ENCODE measurements at places on chromosomes 13 and 19. TPM values are rescaled to one million over a fixed set of nuclear protein-coding genes. Genes with fewer than 3 reads are reported as not detected.

DNA sequence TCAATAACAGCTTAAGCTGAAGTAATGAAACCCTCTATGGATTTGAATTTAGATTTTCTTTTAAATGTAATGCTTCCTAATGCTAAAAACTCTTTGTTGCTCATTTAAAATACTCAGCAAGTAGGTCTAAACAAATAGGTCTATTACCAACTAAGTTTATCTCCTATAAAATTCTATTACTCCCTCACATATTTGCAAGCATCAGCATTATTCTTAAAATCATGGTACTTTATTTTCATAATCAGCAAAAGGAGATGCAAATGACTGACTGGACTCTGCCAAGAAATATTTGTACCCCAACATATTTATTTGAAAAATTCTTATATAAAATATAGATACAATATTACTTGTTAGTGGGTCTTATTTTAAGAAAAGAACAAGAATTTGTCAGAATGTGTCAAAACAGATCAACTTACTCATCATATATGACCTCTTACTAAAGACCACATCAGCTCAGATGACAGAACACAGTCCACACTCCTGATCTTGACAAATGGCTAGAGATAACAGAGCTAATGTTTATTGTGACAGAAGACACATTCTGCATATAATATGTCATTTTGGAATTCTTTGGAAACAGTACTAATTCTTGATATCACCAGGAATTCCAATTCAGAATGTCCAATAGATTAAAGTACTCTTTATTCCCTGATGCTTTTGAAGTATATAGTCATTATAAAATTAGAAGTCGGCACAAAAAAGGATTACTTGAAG, 704.6 kb upstream of the PCDH9 start:
- H3K4me1 ChIP-seq: no peaks in the 10 kb centered on the region
- DNase-seq: no peak
- H3K27me3 ChIP-seq: no peaks in the 10 kb centered on the region
- no peak overlapping the region for H3K27ac ChIP-seq
- no peaks in the 10 kb centered on the region for H3K36me3 ChIP-seq

DNA sequence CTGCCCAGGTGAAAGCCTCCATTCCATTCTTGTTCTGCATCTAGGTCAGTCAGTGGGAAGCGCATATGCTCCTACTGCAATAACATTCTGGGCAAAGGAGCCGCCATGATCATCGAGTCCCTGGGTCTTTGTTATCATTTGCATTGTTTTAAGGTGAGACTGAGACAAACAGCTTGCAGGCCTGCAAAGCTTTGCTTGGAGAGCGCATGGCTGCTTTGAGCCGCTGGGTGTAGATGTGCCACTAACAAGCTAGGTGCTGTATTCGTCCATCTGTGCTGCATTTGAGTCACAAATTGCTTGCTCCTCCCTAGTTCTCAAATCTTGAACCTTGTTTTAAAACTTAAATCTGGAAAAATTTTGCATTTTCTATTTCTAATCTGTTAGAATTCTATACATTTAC, 219.1 kb downstream of the LMO7 start:
- no peaks in the 10 kb centered on the region for H3K27me3 ChIP-seq
- H3K27ac ChIP-seq: no peak overlapping the region
- no peak for DNase-seq
- no peak overlapping the region for H3K4me3 ChIP-seq
- H3K36me3 ChIP-seq: peaks cover 20% of the 10 kb centered on the region
- H3K4me1 ChIP-seq: no peaks in the 10 kb centered on the region

DNA sequence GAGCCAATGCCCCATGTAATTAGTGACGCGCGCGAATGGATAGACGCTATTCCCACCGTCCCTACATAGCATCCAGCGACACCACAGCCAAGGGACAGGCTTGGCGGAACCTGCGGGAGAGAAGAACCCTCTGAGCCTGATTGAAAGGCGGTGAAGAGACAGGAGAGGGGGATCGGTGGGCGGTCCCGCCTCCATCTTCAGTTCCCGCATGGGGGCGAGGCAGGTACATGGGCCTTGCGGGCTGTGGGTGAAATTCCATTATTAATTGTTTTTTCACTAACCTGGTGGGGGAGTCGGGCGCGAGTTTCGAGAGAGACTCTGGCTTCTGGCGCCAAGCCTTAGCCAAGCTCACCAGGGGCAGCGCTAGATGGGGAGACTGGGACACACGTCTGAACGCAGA, 8.4 kb upstream of the TEX101 start:
- H3K4me3 ChIP-seq: no peak overlapping the region
- H3K36me3 ChIP-seq: no peaks in the 10 kb centered on the region
- no peak overlapping the region for H3K27ac ChIP-seq
- H3K27me3 ChIP-seq: no peaks in the 10 kb centered on the region
- no peak for DNase-seq
- no peaks in the 10 kb centered on the region for H3K4me1 ChIP-seq

DNA sequence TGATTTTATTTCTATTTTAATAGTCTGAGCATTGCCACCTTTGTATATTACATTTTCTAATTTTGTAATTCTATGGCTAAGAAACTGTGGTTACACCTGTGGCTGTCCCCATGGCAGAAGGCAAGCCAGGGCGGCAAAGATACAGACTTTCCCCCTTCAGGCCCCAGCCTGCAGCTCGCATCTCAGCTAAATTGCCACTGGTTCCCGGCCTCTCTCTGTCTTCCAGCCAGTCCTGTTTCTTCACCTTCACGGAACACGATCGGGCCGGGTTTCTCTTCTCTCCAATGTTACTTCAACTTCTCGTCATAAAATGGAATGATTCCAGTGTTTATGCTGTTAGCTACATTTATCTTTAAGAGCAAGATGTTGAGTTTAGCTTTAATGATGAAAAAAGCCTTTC, 124.5 kb upstream of the ZNF507 start:
- DNase-seq: no peak
- H3K36me3 ChIP-seq: no peaks in the 10 kb centered on the region

DNA sequence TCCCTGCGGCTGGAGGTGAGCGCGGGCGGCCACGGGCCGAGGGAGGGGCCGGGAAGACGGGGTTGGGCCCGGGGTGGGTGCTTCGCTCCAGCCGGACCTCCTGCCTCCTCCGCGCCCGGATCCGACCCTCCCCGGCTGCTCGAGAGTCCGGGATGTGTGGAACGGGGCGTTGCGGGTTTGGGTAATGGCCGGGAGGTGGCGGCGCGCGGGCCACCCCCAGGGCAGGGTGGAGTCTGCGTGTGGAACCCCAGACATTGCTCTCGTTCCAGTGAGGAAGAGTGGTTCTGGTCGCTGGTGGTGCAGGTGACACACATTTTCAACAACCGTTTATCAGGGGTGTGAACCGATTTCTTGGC, 38.8 kb downstream of the ARHGEF7 start:
- peak overlapping the region; percentile 97 for H3K27ac ChIP-seq
- no peak for DNase-seq
- no peaks in the 10 kb centered on the region for H3K27me3 ChIP-seq
- H3K36me3 ChIP-seq: no peaks in the 10 kb centered on the region
- H3K4me3 ChIP-seq: peak overlapping the region; percentile 87

DNA sequence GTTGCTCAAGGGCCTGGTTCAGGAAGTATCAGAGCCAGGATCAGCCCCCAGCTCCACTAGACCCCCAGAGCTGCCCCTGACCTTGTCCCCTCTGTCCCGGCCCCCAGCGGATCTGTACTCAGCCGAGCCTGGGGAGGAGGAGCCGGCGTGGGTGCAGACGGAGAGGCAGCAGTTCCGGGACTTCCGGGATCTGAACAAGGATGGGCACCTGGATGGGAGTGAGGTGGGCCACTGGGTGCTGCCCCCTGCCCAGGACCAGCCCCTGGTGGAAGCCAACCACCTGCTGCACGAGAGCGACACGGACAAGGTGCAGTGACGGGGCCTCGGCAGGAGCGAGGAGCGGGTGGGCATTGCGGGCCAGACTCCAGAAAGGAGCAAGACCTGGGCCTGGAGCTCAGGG, 14.6 kb downstream of the RCN3 start:
- no peaks in the 10 kb centered on the region for H3K4me1 ChIP-seq
- H3K4me3 ChIP-seq: no peak overlapping the region
- no peaks in the 10 kb centered on the region for H3K27me3 ChIP-seq
- no peaks in the 10 kb centered on the region for H3K36me3 ChIP-seq

- H3K4me1 ChIP-seq: no peaks in the 10 kb centered on the region
- H3K27ac ChIP-seq: no peak overlapping the region
- peak; percentile 69 for DNase-seq
- H3K36me3 ChIP-seq: no peaks in the 10 kb centered on the region
- no peak overlapping the region for H3K4me3 ChIP-seq
Measured at GRCh38 chr19:28966737-28967399, 246.1 kb downstream of the UQCRFS1 start.

- no peaks in the 10 kb centered on the region for H3K36me3 ChIP-seq
- H3K4me3 ChIP-seq: no peak overlapping the region
- H3K4me1 ChIP-seq: no peaks in the 10 kb centered on the region
- no peak for DNase-seq
- H3K27ac ChIP-seq: no peak overlapping the region
Measured at GRCh38 chr13:101140087-101140770, 276.1 kb downstream of the NALCN start.

DNA sequence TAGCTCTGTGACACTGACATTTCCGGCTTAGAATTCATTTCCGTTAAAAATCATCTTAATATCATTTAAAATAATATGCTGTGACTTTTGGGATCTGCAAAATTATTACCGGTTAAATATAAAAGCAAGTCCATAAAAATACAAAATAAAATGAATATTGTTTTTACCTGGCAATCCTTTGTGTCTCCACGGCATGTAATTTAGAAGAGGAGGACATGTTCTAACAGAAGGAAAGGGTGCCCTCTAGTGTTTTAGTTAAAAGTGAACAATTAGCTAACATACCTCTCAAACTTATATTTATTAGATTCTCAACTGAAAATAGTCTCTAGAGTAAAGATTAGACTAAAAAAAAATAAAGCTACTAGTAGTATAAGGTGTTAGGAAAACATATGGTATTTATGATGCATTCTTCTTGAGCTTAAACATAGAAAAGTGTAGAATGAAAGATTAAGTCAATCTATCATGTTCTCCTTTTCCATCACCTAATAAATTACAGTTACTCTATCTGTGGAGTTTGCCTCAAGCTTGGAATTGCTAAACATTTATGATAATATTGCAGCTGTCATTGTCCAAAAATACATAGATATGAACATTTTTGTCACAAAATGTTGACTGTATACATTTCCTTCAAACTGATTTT, 676.7 kb upstream of the SPRY2 start:
- H3K27me3 ChIP-seq: no peaks in the 10 kb centered on the region
- H3K36me3 ChIP-seq: no peaks in the 10 kb centered on the region
- H3K27ac ChIP-seq: no peak overlapping the region
- H3K4me3 ChIP-seq: no peak overlapping the region

DNA sequence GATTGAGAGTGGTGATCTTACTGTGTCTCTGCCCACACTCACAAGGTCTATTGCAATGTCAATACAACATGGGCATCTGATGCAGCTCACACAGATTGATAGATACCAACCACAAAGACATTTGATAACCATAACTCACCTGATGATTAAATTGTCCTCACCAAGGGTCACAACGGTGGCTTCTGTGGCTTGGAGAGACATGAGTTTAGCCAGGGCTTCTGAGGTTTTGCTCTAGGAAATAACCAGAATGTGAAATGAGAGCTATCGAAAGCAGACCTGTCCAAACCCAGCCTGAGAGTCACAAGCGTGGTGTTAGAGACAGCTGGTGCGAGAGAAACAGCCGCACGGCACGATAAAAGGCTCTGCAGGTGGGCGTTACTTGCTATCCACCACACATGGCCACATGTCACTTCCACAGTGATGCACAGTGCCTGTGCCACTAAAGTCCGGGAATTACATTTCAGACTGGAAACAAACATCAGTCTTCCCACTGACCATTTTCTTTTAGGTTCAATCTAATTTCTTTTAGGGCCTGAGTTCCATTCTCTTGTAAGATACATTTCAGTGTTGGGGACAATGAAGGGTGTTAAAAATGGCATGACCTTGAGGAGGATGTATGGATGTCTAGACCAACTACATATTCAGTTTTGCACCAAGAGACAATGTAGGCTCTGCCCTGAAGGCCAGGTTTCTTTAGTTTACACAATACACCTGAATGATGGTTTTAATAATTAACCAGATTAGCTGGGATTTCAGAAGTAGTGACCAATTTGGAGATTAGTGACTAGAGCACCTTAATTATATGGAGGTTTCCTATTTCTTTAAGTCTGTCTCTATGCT, 53.7 kb downstream of the ATP7B start:
- H3K4me3 ChIP-seq: no peak overlapping the region
- no peak for DNase-seq
- H3K27ac ChIP-seq: no peak overlapping the region
- no peaks in the 10 kb centered on the region for H3K27me3 ChIP-seq
- H3K36me3 ChIP-seq: peaks cover 2% of the 10 kb centered on the region

DNA sequence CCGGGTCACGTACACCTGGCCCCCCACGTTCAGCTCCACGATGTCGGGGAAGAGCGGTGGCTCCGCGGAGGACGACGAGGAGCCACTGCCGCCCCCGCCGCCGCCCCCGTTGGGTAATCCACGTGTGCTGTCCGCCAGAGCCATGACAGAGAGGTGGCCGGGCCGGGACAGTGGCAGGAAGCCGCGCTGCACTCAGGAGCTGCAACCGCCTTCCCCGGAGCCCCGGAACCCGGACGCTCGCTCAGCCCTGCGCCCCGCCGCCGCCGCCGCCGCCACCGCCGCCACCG, 257 bp downstream of the KCTD12 start:
- H3K4me1 ChIP-seq: peaks cover 4% of the 10 kb centered on the region
- H3K36me3 ChIP-seq: no peaks in the 10 kb centered on the region
- peak overlapping the region; percentile 70 for H3K4me3 ChIP-seq
- DNase-seq: no peak
- no peaks in the 10 kb centered on the region for H3K27me3 ChIP-seq

- H3K27me3 ChIP-seq: no peaks in the 10 kb centered on the region
- no peak for DNase-seq
- H3K4me1 ChIP-seq: no peaks in the 10 kb centered on the region
- no peak overlapping the region for H3K4me3 ChIP-seq
Measured at GRCh38 chr13:40933508-40934204, 85.5 kb downstream of the ELF1 start.

Gene IGFL4
- not detected for total RNA-seq

Gene ZNF723
- total RNA-seq: not detected

Gene ZNF415
- total RNA-seq: 12.0 TPM

Gene ADGRE3
- 0.25 TPM for total RNA-seq
